ENCODE measurements at places on chromosomes 6 and 20. TPM values are rescaled to one million over a fixed set of nuclear protein-coding genes. Genes with fewer than 3 reads are reported as not detected.

DNA sequence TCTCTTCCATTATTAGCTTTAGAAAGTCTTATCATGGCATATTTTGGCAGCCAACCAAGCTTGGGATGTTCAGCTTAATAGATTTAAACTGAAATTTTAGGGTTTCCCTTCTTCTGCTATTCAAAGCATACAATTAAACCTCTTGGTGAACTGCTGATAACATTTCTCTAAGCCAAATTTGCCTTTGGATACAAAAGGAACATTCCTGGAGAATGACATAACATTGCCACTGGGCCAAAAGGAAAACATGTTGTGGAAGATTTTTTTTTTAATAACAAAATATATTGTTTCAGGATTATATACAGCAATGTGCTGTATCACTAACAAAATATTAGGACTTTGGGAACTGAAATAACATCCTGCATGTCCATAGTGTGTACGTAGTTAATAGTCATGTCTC, 215.1 kb upstream of the TBX18 start:
- DNase-seq, result no peak

GRCh38 chr6:96235927-96236326, 220.2 kb downstream of the FUT9 start:
- DNase-seq, result no peak

DNA sequence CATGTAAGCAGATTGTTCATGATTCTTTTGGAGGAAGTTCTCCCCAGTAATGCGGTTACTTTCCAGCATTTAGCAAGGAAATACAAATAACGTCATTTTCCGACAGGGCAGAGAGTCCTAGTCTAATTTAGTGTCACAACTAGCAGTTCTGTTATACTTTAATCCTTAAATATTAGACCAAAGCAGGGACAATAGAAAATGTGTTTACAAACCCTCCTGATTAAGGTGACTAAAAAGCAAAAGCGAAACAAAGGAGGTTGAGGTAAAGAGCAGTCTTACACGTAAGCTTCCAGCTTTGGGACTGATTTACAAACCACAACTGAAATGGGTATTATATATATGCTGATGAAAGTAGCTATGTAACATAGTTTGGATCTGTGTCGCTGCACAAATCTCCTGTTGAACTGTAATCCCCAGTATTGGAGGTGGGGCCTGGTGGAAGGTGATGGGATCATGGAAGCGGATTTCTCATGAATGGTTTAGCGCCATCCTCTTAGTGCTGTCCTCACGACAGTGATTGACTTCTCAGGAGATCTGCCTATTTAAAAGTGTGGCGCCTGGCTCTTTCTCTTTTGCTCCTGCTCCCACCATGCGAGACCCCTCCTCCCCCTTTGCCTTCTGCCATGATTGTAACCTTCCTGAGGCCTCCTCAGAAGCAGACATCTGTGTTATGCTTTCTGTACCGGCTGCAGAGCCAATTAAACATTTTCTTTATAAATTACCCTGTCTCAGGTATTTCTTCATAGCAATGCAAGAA, 81.9 kb downstream of the PLCB1 start:
- DNase-seq, result no peak

GRCh38 chr6:143677891-143678791, at the start of gene PHACTR2:
Gene PHACTR2 (plus strand): TSS chr6:143677965. CDS start chr6:143678164, 199 bp downstream.
- peak; percentile 56 for DNase-seq

DNA sequence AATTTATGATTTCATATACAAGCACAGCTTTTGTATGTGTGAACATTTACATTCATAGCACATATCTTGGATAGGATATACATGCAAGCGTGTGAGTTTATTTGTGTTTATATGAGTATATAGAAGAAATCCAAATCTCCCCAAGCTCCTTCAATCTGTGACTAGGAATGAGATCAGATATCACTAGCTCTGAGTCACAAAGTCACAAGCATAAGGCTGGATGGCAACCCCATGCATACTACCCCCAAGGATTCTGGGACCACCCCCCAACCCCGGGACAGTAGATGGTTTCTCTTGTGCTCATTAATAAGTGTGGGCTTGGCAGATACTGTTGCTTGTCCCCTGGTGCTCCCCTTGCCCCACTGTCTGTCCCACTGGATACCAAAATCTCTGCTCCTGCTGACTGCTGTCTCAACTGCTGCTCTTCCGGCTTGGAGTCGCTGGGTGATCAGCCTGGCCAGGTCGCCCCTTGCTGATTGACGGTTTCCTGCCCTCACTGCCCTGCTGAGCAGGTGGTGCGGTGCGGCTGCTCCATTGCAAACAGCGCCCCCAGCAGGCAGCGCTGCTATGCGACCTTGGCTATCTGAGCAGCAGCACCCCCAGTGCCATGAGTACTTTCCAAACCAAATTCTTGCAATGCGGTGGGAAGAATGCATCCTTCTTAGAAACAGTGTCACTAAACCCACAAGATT, 279.4 kb downstream of the CD83 start:
- peak; percentile 40 for DNase-seq

DNA sequence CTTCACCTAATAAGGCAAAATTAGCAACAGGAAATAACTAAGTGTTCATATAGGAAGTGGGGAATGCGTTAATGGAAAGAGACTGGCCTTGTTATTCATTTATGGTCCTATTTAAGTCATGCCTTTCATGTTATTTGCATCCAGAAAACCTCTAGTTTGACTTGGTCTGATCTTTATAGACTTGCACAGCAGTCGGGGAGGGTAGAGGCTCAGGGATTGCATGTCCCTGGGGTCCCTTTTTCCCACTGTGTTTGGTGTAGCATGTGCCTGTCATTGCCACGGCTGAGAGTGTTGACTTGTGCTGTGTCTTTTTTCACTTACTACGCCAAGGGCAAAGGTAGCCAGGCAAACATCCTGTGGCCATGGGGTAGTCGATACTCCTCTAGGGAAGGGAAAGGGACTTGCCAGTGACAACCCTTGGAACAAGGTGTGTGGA, 105.4 kb upstream of the RIN2 start:
- no peak for DNase-seq

KIF25 gene
- 0.51 TPM for total RNA-seq

- DNase-seq, result no peak
Measured at GRCh38 chr20:44552950-44553908, 29.1 kb upstream of the PKIG start.

All from SK-MEL-5 (cell line).